ENCODE measurements at places on chromosomes 16 and 17. TPM values are rescaled to one million over a fixed set of nuclear protein-coding genes. Genes with fewer than 3 reads are reported as not detected.

RGS11 gene
- total RNA-seq, result 16.8 TPM

SLFN14 gene
- not detected for total RNA-seq

DNA sequence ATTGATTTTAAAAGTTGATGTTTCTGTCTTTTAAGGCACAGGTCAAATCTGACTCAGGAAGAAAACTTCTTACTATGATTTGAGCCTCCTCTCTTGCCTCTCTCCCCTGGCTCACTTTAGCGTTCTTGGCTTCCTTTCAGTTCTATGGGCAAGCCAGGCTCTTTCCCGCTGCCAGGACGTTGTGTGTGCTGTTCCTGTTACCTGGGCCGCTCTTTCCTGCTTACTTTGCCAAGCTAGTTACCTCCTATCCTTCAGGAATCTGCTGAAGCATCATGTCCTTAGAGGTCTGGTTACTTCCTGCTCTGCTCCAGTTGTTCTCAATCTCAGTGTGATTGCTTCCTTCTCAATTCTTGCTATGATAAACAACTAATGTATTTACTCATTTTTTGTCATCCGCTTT lies 1108.5 kb upstream of the EEF2KMT start:
- H3K36me3 ChIP-seq, result no peaks in the 10 kb centered on the region
- H3K4me1 ChIP-seq, result no peaks in the 10 kb centered on the region
- no peak overlapping the region for H3K4me3 ChIP-seq
- no peak overlapping the region for H3K27ac ChIP-seq

- H3K4me1 ChIP-seq, result no peaks in the 10 kb centered on the region
- no peak for DNase-seq
- no peaks in the 10 kb centered on the region for H3K27me3 ChIP-seq
Observed at GRCh38 chr17:51479303-51479702, 219.0 kb downstream of the UTP18 start.

- no peak for DNase-seq
- no peak overlapping the region for H3K4me3 ChIP-seq
- peaks cover 3% of the 10 kb centered on the region for H3K27me3 ChIP-seq
- peaks cover 3% of the 10 kb centered on the region for H3K4me1 ChIP-seq
- no peak overlapping the region for H3K27ac ChIP-seq
Observed at GRCh38 chr17:74512624-74513091, 18.6 kb downstream of the CD300LB start.

DNA sequence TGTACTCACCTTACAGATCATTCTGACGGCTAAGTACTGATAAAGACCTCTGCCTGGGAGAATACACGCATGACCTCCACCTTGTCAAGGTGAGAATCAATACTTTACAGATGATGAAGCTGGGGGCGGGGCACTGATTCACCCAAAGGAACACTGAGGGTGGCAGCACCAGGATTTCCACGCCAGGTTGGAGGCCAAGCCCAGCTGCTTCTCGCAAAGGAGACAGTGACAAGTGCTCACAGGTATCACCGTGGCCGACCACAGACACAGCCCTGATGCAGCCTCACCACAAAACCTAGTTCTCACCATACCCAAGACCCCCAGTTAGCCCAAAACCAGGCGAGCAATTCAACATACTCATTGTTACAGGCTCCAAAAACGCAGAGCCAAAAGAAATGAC lies 434.2 kb downstream of the SOX9 start:
- H3K27me3 ChIP-seq, result no peaks in the 10 kb centered on the region
- no peak overlapping the region for H3K4me3 ChIP-seq
- H3K36me3 ChIP-seq, result no peaks in the 10 kb centered on the region

- no peak overlapping the region for H3K27ac ChIP-seq
- no peaks in the 10 kb centered on the region for H3K36me3 ChIP-seq
- H3K27me3 ChIP-seq, result no peaks in the 10 kb centered on the region
- H3K4me1 ChIP-seq, result peaks cover 11% of the 10 kb centered on the region
Observed at GRCh38 chr17:61139219-61139618, 260.4 kb upstream of the TBX2 start.

DNA sequence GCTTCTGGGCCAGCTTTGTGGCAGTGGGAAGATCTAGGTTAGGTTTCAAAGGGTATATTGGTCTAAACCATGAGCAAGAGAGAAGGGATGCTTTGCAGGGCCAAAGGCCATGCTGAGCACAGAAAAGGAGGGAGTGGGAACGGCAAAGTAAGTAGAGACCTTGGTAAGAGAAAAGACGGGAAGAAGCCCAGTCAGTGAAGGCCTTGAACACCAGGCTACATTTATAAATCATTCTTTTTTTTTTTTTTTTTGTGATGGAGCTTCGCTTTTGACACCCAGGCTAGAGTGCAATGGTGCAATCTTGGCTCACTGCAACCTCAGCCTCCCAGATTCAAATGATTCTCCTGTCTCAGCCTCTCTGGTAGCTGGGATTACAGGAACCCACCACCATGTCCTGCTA lies 18.1 kb downstream of the TOM1L2 start:
- H3K4me3 ChIP-seq, result no peak overlapping the region
- no peak overlapping the region for H3K27ac ChIP-seq
- no peaks in the 10 kb centered on the region for H3K36me3 ChIP-seq
- no peak for DNase-seq
- H3K4me1 ChIP-seq, result peaks cover 28% of the 10 kb centered on the region

GRCh38 chr16:28320741-28321140 lies 28.4 kb downstream of the SBK1 start:
- no peak overlapping the region for H3K27ac ChIP-seq
- H3K36me3 ChIP-seq, result no peaks in the 10 kb centered on the region
- DNase-seq, result no peak
- H3K4me3 ChIP-seq, result no peak overlapping the region

DNA sequence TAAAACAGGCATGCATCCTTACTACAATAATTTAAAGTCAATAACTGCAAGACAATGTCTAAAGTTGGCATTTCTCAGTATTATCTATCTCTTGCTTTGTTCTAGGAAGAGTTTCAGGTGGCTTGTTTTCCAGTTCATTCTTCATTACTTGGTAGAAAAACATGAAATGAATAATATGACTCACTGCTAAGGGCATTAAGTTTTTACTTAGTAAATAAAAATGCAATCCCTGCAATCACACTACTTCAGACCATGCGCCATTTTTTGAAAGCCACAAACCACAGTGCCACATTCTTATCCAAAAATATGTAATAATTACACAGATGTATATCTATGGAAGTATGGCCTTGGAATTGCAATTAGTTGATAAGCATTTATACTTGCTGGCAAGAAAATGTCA lies 55.4 kb downstream of the CREBBP start:
- H3K4me3 ChIP-seq, result no peak overlapping the region
- DNase-seq, result no peak
- H3K4me1 ChIP-seq, result peaks cover 61% of the 10 kb centered on the region
- H3K27me3 ChIP-seq, result no peaks in the 10 kb centered on the region
- H3K27ac ChIP-seq, result no peak overlapping the region

DNA sequence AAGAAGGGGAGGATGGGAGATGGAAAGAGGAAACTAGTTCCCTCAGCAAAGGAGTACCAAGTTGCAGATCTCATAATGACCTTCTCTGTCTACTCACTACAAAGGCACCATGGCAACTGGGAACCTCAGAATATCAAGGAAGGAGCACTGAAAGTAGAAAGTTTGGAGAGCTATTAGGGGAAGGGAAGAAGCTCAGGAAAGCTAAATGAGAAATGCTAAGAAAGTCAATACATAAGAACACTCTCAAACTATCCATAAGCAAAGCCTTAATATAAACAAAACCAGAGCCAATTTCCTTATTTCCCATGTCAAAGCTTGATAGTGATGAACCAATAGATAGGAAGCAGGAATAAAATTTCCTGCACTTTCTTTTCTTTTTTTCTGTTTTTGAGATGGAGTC lies 57.9 kb upstream of the C17orf78 start:
- no peak overlapping the region for H3K27ac ChIP-seq
- H3K4me3 ChIP-seq, result no peak overlapping the region
- H3K4me1 ChIP-seq, result no peaks in the 10 kb centered on the region
- H3K36me3 ChIP-seq, result no peaks in the 10 kb centered on the region
- DNase-seq, result no peak

- no peak overlapping the region for H3K27ac ChIP-seq
- H3K36me3 ChIP-seq, result no peaks in the 10 kb centered on the region
- H3K4me1 ChIP-seq, result no peaks in the 10 kb centered on the region
- no peak overlapping the region for H3K4me3 ChIP-seq
- no peak for DNase-seq
- H3K27me3 ChIP-seq, result peaks cover 25% of the 10 kb centered on the region
Observed at GRCh38 chr17:48639982-48640857, 14.1 kb upstream of the HOXB9 start.

- H3K36me3 ChIP-seq, result no peaks in the 10 kb centered on the region
- no peaks in the 10 kb centered on the region for H3K27me3 ChIP-seq
- H3K4me1 ChIP-seq, result no peaks in the 10 kb centered on the region
- no peak overlapping the region for H3K27ac ChIP-seq
- no peak for DNase-seq
Observed at GRCh38 chr17:33964344-33964979, 290.6 kb upstream of the CCL2 start.

DNA sequence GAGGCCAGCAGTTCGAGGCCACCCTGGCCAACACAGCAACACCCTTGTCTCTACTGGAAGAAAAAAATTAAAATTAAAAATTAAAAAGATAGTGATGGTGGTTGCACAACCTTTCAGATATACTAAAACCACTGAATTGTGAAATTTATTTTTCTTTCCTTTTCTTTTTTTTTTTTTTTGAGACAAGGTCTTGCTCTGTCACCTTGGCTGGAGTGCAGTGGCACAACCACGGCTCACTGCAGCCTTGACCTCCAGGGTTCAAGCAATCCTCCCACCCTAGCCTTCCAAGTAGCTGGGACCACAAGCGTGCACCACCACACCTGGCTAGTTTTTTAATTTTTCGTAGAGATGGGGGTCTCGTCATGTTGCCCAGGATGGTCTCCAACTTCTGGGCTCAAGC lies 254.4 kb downstream of the SLC39A11 start:
- no peaks in the 10 kb centered on the region for H3K36me3 ChIP-seq
- H3K27ac ChIP-seq, result no peak overlapping the region
- no peaks in the 10 kb centered on the region for H3K4me1 ChIP-seq

- DNase-seq, result no peak
- H3K36me3 ChIP-seq, result no peaks in the 10 kb centered on the region
- H3K27me3 ChIP-seq, result no peaks in the 10 kb centered on the region
- no peak overlapping the region for H3K4me3 ChIP-seq
- no peak overlapping the region for H3K27ac ChIP-seq
- H3K4me1 ChIP-seq, result peaks cover 9% of the 10 kb centered on the region
Observed at GRCh38 chr17:69762766-69763165, 312.3 kb upstream of the KCNJ16 start.

GRCh38 chr16:48617104-48617705 lies 7.2 kb upstream of the N4BP1 start:
- no peaks in the 10 kb centered on the region for H3K27me3 ChIP-seq
- H3K4me3 ChIP-seq, result no peak overlapping the region
- no peaks in the 10 kb centered on the region for H3K36me3 ChIP-seq
- DNase-seq, result no peak
- H3K4me1 ChIP-seq, result peaks cover 4% of the 10 kb centered on the region

DNA sequence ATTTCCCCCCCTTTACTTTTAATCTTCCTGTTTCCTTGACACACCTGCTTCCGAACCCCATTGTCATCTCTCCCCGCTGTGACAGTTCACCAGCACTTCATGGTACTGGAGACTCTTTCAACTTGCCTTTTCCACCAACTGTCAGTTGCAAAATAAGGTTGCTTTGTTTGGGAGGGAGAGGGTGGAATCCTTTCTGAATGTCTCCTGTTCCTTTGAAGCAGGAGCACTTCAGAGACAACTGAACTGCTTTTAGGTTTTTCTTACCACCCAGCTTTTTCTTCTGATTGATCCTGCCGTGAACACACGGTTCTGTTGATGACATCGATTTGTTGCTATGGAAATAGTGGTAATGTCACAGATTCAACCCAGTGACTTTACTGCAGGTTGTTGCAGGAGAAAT lies 42.0 kb downstream of the RPA1 start:
- no peak for DNase-seq
- peaks cover 12% of the 10 kb centered on the region for H3K36me3 ChIP-seq
- no peaks in the 10 kb centered on the region for H3K4me1 ChIP-seq
- no peaks in the 10 kb centered on the region for H3K27me3 ChIP-seq
- H3K4me3 ChIP-seq, result no peak overlapping the region

DNA sequence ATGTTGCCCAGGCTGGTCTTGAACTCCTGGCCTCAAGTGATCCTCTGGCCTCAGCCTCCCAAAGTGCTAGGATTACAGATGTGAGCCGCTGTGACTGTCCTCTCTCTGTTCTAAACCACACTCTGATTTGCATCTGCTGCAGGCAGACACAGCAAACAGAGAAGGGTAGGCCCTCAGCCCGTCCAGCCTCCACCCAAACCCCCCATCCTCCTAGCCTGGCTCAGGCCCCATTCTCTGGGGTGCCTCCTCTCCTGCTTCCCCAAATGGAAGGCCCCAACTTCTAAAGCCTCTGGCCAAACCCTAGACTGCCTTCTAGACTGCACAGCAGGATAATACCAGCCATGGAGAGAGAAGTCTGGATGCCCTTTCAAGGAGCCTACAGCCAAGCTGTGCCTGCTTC lies 4.1 kb upstream of the GFAP start:
- H3K4me1 ChIP-seq, result peaks cover 39% of the 10 kb centered on the region
- peak overlapping the region; percentile 30 for H3K27ac ChIP-seq
- no peak overlapping the region for H3K4me3 ChIP-seq
- no peaks in the 10 kb centered on the region for H3K36me3 ChIP-seq
- no peak for DNase-seq
- H3K27me3 ChIP-seq, result no peaks in the 10 kb centered on the region

DNA sequence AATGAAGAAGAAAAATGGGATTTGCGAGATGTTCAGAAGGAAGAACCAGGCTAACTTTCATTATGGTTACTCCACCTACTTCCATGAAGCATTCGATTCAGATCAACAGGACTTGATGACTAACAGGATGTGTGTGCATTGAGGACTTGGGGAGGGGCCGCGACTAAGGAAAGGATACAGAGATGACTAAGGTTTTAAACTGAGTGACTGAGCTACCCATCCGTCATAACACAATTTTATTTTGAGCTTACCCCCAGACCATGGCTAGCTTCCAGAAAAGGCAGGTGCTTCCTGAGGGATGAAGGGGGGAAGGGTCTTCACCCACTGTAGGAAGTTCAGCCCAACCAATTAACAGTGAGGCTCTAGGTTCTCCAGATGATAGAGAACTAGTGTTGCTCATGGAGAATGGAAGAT lies 2.5 kb upstream of the CDYL2 start:
- no peaks in the 10 kb centered on the region for H3K27me3 ChIP-seq
- H3K4me1 ChIP-seq, result no peaks in the 10 kb centered on the region
- no peaks in the 10 kb centered on the region for H3K36me3 ChIP-seq
- DNase-seq, result no peak
- no peak overlapping the region for H3K27ac ChIP-seq

DNA sequence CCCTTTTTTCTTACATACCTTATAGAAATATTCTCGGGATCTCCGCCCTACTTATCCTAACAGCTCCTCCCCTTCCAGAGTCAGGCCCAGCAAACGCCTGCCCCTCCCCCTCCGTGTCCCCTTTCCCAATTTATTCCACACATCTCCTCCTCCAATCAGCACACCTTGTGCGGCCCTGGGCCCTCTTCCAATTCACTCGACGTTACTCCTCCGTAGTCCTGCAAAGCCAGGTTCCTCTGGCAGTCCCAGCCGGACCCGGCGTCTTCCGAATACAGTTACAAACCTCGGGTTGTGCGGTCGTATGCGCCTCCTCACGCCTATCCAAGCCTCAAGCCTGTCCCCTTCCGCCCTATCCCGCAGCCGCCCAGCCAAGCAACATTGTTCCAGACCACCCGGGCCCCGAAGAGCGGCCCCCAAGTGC lies 677 bp downstream of the CBX1 start:
- H3K27ac ChIP-seq, result peak overlapping the region; percentile 89
- peaks cover 11% of the 10 kb centered on the region for H3K4me1 ChIP-seq
- H3K36me3 ChIP-seq, result no peaks in the 10 kb centered on the region
- DNase-seq, result no peak
- H3K27me3 ChIP-seq, result no peaks in the 10 kb centered on the region

- no peak overlapping the region for H3K4me3 ChIP-seq
- H3K27me3 ChIP-seq, result no peaks in the 10 kb centered on the region
- no peak for DNase-seq
- no peaks in the 10 kb centered on the region for H3K4me1 ChIP-seq
- no peak overlapping the region for H3K27ac ChIP-seq
- H3K36me3 ChIP-seq, result no peaks in the 10 kb centered on the region
Observed at GRCh38 chr16:55212791-55213190, 111.2 kb upstream of the IRX6 start.
